ENCODE measurements at places on chromosomes 7 and 10.

DNA sequence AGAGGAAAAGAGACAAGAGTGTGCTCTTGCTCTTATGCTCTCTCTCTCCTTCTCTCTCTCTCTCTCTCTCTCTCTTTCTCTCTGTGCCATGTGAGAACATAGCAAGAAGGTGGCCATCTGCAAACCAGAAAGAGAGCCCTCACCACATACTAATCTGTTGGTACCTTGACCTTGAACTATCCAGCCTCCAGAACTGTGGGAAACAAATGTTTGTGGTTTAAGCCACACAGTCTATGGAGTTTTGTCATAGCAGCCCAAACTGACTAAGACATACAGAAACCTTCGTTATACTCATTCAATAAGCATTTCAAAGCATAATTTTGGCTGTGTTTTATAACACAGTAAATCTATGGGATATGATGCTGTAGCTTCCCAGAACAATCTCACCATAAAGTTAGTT is 56.4 kb upstream of the PLPP4 start:
- DNase-seq: no peak

- no peak for DNase-seq
Measured at GRCh38 chr7:111076205-111076604, 14.7 kb upstream of the LRRN3 start.

DNA sequence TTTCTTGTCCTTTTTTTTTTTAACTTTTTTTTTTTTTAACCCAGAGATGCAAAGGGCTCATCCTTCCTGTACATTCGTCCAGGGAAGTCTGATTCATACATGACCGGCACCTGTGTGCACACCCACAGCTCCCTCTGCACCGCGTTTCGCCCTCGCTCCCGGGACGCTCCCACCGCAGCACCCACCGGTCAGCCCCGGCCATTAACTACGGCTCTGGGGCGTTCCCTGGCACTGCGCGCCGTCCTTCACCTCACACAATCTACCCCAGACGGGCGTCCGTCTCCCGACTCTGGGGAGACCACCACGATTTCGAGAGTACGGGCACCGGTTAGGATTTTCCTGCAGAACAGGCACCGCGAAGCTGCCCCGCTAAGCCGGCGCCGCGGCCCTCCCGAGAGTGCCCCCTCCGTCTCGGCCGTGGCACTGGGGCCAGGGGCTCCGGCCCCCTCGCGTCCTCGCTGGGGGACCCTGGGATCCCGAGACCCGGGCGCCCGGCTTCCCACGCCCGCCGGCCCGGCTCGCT is 452 bp downstream of the ATE1 start:
- DNase-seq: no peak

DNA sequence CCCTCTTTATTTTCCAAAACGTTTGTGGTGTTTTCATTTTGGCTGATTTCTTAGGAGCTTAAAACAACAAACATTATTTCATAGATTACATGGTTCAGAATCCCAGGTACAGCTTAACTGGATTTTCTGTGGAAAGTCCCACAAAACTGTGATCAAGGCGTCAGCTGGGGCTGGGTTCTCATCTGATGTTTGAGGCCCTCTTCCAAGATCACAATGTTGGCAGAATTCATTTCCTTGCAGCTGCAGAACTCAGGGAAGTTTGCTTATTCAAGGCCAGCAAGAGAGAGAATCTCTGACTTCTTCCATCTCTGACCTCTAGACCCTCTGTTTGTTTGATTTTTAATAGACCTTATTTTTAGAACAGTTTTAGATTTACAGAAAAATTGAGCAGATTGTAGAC is 108.4 kb upstream of the AGK start:
- no peak for DNase-seq

- DNase-seq: no peak
Measured at GRCh38 chr7:117808910-117809705, 64.1 kb downstream of the CTTNBP2 start.

- DNase-seq: no peak
Measured at GRCh38 chr10:119377451-119377957, 165.0 kb downstream of the RGS10 start.

GRCh38 chr7:45088821-45089340 is at the start of gene NACAD:
TSS of gene NACAD (minus strand) at chr7:45088969. CDS start at chr7:45088894, 75 bp downstream.
- no peak for DNase-seq

- no peak for DNase-seq
Measured at GRCh38 chr10:4635883-4636282, 190.1 kb upstream of the AKR1E2 start.

DNA sequence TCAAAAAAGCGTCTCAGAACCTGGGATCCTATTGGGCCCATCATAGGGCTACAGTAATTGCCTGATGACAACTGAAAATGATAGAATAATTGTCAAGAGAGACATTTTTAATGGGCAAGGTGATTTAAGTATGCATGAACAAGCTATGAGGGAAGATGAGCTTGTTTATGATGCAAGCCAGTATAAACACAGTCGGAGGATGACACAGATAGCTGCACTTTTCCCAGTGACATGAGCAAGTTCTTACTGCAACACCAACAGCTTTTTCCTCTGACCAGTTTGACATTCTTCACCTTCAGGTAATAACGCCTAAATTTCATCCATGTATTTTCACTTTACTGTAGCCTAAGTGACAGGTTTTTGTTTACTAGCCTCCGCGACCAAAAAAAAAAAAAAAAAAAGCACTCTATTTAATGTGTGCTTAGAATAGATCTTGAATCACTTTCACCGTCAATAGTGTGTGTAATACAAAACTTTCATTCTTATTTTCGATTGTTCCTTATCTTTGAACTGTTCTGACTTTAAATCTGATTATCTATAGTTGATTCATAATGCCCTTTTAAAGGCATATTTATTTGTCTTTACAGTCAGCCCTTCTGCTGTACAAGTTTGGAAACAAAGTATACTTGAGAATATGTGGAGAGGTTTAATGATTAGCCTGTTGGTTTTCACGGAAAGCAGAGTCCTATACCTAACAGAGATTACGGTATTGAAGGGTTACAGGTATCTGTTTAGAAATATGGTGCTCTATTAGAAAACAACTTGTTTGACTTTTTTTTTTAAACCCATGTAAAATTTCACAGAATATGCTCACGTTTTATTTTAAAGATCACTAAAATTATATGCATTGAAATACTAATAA is 1.7 kb downstream of the FOXP2 start:
- DNase-seq: no peak

GRCh38 chr7:155206318-155207020 is 91.2 kb upstream of the INSIG1 start:
- peak; percentile 80 for DNase-seq

GRCh38 chr10:95536017-95536416 is 25.2 kb downstream of the SORBS1 start:
- DNase-seq: no peak

DNA sequence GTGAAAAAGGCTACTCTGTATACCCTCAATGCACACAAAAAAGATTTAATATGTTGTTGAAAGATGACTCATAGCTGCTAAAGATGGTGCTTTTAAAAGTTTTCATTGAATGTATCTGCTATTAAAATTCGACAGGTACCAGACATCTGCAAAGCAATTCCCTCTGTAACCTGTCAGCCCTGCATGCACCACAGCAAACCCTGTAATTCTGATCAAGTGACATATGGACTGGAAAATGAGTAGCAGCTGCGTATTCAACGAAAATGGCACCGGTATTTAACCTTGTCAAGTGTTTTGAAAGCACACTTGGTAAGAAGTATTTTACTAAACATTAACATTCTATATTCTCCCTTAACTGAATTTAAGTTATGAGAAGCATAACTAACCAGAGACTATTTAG is 58.2 kb upstream of the PTPRN2 start:
- DNase-seq: no peak

DNA sequence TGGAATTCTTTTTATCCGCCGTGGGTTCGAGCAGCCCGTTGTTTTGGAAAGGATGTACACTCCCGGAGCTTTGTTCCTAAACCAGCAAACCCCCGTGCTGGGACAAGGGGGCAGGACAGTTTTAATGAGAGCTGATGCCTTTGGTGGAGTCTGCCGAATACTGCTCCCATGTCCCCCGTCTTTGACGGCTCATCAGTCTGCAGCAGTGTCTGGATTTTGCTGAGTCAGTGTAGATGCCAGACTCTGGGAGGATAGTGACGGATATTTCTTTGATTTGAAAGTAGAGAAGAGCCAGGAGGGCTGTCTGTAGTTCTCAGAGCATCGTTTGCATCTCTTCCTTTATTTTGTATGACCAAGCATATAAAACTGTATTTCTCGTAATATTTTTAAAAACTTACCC is 74.9 kb upstream of the BTBD16 start:
- no peak for DNase-seq

GRCh38 chr10:126895214-126895781 is 9.9 kb upstream of the DOCK1 start:
- no peak for DNase-seq

- no peak for DNase-seq
Measured at GRCh38 chr10:91077549-91078071, 142.9 kb upstream of the PCGF5 start.

GRCh38 chr7:48518092-48518491 is 346.8 kb downstream of the ABCA13 start:
- DNase-seq: no peak

- no peak for DNase-seq
Measured at GRCh38 chr7:2886900-2887299, 42.8 kb upstream of the GNA12 start.

- DNase-seq: no peak
Measured at GRCh38 chr7:48158404-48158803, 12.9 kb upstream of the ABCA13 start.

- no peak for DNase-seq
Measured at GRCh38 chr10:90884431-90884830, 12.7 kb downstream of the RPP30 start.

DNA sequence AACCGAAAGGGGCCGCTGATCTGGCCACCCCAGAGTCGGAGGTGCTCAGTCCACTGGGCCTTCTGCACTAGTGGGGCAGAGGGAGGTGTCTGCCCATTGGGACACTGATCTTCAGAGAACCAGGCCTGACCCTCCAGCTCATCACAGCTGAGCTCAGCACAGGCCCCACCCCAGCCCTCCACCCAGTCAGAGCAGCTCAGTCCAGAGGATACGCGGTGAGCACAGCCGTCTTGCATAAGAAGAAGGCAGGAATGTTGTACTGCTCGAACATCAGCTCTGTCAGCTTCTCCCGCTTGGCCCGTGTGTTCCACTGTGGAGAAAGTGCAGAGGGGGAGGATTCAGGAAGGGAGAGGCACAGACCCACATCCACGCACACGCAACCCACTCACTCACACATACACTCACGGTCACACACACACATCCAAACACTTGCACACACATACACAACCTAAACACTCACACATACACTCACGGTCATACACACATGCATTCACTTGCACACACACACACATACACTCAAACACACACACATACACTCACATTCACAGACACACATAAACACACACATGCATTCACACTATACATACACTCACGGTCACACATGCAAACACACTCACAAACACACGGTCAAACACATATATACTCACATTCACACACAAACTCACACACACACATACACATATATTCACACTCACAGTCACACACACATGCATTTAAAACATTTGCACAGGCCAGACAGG is 6.3 kb downstream of the ACTL6B start:
- no peak for DNase-seq

DNA sequence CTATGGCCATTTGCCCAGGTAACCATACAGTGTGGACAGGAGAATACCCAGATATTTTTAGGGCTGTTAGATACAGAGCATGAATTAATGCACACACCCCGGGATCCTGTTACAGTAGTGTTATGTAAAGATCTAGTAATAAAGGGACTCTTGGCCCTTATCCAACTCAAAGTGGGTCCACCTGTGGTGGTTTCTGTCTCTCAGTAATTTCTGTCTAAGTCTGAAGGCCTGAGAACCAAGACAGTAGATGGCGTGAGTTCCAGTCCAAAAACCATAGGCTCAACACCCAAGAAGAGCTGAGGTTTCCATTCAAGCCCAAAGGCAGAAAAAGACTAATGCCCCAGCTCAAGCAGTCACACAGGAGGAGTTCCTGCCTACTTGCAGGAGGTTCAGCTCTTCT is 277.7 kb downstream of the ZEB1 start:
- no peak for DNase-seq

GRCh38 chr10:3389130-3389529 is 216.5 kb upstream of the PITRM1 start:
- no peak for DNase-seq

GRCh38 chr7:37354656-37355131 is 94.0 kb downstream of the ELMO1 start:
- DNase-seq: no peak

GRCh38 chr7:114574384-114574783 is 159.8 kb downstream of the FOXP2 start:
- no peak for DNase-seq

- no peak for DNase-seq
Measured at GRCh38 chr7:115346685-115347084, 424.8 kb downstream of the MDFIC start.

DNA sequence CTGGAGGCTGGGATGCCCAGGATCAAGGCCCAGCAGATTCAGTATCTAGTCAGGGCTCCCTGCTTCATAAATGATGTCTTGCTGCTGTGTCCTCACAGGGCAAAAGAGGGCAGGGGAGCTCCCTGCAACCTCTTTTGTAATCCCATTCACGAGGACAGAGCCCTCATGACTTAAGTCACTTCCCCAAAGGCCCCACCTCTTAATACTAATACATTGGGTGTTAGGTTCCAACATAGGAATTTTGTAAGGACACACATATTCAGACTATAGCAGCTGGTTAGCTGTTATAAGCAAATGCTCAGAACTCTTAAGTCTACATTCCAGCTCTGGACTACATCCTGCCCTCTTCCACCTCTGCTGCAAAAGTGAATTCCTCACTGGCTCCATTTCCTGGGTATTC is 63.0 kb downstream of the VOPP1 start:
- DNase-seq: no peak

GRCh38 chr7:33422825-33423645 is 293.7 kb downstream of the BBS9 start:
- DNase-seq: no peak

GRCh38 chr10:124999433-125000365 is 57.8 kb downstream of the ZRANB1 start:
- DNase-seq: no peak

GRCh38 chr7:135729230-135729629 is 1.2 kb upstream of the SLC13A4 start:
- no peak for DNase-seq

GRCh38 chr7:33201821-33202220 is 72.5 kb downstream of the BBS9 start:
- no peak for DNase-seq

DNA sequence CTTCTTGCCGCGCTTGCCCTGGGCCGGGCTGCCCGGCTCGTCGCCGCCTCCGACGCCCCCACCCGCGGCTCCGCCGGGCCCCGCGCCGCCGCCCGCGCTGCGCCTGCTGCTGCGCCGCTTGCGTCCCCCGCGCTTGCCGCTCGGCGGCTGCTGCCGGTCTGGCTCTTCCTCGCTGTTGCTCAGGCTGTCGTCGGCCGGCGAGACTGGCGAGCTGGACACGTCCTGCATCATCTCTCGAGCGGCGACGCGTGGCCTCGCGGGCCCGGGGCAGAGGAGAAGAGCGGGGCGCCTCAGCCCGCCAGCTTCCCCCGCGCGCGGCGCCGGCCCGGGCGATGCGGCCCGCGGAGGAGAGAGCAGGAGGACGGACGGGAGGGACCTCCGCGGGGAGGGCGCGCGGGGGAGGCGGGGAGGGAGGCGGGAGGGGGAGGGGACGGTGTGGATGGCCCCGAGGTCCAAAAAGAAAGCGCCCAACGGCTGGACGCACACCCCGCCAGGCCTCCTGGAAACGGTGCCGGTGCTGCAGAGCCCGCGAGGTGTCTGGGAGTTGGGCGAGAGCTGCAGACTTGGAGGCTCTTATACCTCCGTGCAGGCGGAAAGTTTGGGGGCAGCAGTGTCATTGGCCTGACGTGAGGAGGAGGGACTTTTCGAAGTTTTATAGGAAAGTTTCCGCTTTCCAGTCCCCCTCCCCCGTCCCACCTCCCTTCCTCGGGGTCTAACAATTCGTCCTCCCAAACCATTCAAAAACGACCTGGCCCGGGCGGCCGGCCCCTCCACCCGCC is at the start of gene TWIST1:
TWIST1 (minus strand) TSS at position 546 of the 779 bp plus-strand sequence; CDS start at position 231, 315 bp downstream.
- no peak for DNase-seq

All from GM12878 (cell line).